ENCODE measurements at places on chromosomes 3 and 15.

- no peak for DNase-seq
Measured at GRCh38 chr3:154786724-154787123, 293.4 kb upstream of the MME start.

- DNase-seq: no peak
Measured at GRCh38 chr15:66894986-66895780, 170.2 kb upstream of the SMAD3 start.

GRCh38 chr3:195153653-195154052, 117.3 kb downstream of the XXYLT1 start:
- DNase-seq: no peak

DNA sequence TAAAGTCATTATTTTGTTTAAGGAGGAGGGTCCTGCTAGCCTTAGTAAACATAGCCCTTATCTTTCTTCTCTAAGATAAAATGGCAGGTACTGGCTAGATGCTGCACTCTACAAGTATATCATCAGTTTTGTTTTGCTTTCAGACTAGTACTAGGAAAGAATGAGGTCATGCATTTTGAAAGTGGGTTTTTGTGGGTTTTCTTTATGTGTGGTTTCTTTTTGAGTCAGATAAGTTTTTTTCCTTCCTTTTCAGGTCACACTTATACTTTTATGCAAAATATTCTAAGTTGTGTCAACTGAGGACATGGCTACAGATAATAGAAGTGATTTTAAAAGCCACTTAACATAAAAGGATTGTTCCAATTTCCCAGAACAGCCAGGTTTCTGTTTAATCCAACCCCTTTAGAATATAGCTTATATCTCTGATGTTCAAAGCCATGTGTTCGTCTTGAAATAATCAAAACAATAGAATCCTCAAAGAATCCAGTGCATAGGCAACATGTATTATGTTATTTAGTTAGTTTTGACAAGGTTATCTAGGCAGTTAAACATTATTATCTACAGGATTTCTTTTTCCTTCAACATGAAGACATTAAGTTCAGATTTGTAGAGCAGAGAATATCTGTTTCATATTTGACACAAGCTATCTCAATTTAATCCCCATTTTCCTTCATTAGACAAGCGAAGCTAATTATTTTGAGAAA, 406.2 kb downstream of the RBMS3 start:
- DNase-seq: no peak

- no peak for DNase-seq
Measured at GRCh38 chr3:171307046-171307585, 153.1 kb downstream of the TNIK start.

GRCh38 chr3:4139462-4140140, 163.6 kb upstream of the SETMAR start:
- no peak for DNase-seq

- DNase-seq: no peak
Measured at GRCh38 chr3:76694063-76694462, 345.8 kb upstream of the ROBO2 start.

- no peak for DNase-seq
Measured at GRCh38 chr3:195059006-195059350, 212.0 kb downstream of the XXYLT1 start.

DNA sequence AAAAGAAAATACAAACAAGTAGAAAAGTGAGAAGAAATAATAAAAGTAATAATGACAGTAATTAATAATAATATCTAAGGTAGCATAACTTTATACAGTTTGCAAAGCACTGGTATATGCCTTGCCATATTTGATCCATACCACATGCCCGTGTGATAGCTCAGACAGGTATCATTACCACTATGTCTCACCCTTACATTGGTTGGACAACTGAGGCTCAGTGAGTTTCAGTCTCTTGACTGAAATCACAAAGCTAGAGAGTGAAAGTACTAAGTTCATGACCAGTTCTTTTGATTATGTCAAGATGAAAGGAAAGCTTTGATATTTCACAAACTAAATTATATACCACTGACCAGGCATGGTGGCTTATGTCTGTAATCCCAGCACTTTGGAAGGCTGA, 408.9 kb downstream of the GAP43 start:
- no peak for DNase-seq

DNA sequence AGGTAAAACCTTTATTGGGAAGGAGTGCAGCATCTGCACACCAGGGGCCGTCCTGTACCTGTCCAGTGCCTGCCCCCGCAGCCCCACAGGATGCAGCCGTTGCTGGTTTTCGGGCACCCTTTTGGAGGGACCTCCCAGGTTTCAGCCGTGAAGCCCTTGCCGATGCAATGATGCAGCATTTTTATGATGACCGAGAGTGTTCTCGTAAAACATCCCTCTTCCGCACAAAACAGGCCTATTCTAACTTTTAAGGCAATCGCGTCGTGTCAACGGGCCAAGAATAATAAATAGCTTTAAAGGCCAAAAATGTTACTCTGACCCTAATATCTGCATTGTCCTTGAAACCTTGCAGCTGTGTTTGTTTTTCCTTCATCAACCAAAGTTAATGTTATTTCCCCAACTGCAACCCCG, 126.1 kb downstream of the LRRK1 start:
- no peak for DNase-seq

DNA sequence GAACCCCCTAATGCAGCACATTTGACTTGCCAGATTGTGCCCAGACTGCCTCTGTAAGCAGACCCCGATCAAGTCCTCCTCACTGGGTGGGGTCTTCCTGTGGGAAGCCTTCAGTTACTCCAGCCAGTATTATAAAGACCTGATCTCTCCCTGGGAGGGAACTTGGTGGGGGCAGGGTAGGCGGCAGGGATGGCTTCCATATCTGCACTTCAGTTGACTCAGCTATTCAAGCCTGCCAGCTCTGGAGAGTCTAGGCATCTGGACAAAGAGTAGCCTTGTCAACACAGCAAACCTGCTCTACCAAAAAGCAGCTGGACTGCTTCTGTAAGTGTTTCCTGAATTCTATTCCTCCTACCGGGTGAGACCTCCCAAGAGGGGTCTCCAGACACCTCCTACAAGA, 21.0 kb upstream of the SLC25A38 start:
- DNase-seq: no peak

GRCh38 chr15:64687172-64687571, 88.2 kb downstream of the RBPMS2 start:
- no peak for DNase-seq

DNA sequence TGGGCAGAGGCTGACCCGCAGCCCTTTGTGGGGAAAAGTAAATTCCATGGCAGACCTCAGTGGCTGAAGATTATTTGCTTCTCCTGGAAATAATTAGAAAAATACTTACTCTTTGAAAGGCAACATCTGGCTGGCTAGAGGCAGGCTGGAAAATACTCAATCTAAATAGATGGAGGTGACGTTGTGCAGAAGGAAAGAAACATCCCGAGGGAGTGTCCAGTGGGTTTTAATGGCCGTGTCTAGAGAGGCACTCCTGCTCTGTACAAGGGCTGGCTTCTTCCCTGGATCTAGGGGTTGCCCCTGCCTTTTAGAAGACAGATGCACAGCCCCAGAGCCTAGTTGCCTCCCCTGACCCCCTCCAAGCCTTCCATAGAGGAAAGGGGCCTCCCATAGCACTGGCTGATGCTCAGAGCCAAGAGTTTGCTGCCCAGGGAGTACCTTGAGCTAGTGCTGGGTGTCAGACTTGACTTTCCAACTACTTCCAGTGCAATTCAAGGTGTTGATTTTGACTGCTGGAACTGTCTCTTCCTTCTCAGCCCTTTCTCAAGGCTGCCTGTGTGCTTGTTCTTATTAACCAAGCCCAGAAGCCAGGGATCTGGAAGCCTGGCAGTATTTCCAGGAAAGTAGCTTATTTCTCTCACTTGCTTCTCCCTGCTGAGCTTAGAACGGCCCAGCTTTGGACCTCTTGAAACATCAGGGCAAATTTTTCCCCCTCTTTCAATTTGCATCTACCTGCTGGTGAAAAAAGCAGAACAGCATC, 27.4 kb downstream of the CGNL1 start:
- DNase-seq: no peak

DNA sequence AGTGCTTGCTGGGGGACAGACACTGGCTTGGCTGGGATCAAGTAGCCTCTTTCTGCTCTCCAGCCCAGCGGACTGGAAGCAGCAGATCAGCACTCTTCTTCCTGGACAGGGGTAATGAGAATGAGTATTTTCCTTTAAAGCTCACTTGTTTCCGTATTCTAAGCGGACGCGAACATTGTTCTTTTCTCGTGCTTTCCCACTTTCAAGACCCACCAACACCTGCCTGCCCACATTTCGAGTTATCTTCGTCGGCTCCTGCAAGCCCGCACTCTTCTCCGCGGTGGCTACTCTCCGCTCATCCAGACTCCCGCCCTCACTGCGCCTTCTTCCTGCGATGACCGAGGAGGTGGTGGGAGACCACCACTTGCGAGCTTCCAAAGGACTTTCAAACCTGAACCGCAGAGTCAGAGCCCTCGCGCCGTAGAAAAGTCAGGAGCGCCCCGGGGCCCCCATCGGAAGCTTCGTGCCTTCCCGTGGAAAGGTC, 1.6 kb upstream of the PPM1L start:
- DNase-seq: peak; percentile 15

DNA sequence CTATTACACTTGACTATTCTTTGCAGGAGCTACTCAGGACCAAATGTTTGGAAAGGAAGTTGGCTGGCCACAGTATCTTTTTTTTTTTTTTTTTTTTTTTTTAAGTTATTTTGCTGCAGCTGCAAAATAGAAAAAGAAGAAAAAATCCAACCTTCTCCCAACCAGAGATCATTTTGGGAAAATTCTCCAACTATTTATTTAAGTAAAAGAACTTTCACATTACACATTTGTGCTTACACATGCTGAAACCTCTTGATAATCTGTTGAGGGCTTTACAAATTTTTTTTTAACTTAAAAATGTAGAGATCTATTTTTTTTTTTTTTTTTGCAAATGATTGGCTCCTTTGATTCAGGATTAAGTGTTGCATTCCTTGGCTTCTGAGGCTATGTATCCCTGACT, 148.0 kb downstream of the POLR2M start:
- no peak for DNase-seq

DNA sequence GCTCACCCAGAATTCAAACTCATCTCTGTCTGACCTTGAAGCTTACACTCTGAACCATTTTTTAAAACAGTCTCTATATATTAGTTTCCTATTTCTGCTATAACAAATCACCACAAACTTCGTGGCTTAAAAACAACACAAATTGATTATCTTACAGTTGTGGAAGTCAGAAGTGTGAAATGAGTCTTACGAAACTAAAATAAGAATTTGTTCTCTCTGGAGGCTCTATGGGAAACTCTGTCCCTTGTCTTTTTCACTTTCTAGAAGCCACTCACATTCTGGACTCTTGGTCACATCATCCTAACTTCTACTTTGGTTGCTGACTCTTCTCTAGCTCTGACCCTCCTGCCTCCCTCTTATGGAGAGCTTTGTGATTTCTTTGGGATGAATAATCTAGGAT, 429.3 kb upstream of the THBS1 start:
- DNase-seq: no peak

DNA sequence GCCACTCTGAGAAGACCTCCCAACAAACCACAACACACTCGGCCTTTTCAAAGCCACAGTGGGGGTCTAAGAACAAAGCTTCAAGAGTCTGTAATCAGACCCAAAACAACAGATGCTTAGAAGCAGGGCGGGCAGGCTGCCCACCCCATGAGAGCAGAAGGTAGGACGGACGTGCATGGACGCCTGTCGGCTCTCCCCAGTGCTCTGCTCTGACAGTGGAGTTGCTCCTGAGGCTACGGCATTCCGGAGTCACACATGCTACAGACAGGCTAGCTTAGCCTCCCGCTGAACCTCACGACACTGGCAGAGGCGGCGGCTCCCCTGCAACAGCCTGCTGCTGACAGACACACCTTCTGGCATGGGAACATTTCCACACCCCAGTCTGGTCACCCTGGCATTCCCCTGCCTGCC, 33.5 kb downstream of the SLCO2A1 start:
- no peak for DNase-seq

DNA sequence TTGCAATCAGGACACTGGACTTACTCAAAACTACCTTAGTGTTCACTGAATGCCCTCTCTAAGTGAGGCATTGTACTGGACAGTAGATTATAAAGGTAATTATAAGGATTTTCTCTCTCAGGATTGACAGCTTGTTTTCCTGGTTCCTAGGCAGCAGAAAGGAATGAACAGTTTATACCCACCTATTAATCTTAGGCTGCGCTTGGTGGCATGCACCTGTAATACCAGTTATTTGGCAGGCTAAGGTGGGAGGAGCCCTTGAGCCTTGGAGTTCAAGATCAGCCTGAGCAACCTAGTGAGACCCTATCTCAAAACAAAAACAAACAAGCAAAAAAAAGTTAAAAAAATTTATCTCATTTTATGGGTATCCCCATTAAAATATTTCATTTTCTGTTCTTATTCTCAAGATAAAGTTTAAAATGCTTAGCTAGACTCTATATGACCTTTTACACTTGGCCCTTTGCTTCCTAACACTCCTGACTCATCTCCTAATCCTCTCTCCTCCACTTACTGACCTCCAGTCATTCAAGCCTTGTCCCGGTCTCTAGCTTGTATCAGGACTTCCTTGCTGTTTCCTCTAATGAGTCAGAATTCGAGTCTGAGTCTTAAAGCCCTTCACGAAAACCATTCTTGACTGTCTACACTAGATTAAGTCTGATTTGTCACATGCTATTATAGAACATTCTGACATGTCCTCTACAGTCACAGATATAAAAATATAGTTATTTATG, 348.6 kb downstream of the NLGN1 start:
- no peak for DNase-seq

GRCh38 chr3:43817825-43818224, 127.1 kb downstream of the ABHD5 start:
- DNase-seq: no peak

- no peak for DNase-seq
Measured at GRCh38 chr3:121817753-121818152, 17.1 kb downstream of the IQCB1 start.

DNA sequence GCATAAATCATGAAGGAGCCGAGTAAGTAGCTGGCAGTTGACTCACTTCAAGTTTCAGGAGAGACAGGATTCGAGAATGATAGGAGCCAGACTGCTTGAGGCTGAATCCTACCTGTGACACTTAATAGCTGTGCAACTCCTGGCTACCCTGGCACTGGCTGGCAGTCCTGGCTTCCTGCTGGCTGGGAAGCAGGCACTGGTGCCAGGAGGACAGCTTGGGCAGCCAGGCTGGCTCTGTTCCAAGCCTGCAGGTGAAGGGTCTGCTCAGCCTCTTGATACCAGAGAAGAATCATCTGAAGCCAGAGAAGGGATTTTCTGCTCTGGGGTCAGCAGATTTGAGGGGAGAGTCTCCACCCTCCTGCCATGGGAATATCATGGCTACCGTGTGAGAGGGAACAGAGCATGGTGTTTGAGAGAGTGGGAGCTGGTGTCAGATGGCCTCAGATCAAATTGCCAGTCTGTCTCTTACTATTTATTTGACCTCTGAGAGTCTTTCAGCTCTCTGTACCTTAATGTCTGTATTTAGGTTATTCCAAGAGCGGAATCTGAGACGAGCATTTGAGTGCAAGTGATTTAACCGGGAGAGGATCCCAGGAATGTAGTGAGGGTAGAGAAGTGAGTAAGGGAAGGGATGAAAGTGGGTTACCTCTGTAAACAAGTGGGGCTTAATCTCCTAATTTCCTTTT, 4.4 kb upstream of the XIRP1 start:
- DNase-seq: no peak

- no peak for DNase-seq
Measured at GRCh38 chr15:78194568-78194925, 39.8 kb downstream of the ACSBG1 start.
